ENCODE measurements at places on chromosomes 16 and 17.

- DNase-seq, result no peak
These were observed 22.7 kb upstream of the CYTH1 start for GRCh38 chr17:78804777-78805176.

- DNase-seq, result no peak
These were observed 64.1 kb upstream of the SREBF1 start for GRCh38 chr17:17900615-17901520.

- DNase-seq, result no peak
These were observed 100.8 kb upstream of the CORO6 start for GRCh38 chr17:29723278-29724047.

GRCh38 chr17:49223517-49224197, 6.9 kb downstream of the PHOSPHO1 start:
- DNase-seq, result peak; percentile 63

DNA sequence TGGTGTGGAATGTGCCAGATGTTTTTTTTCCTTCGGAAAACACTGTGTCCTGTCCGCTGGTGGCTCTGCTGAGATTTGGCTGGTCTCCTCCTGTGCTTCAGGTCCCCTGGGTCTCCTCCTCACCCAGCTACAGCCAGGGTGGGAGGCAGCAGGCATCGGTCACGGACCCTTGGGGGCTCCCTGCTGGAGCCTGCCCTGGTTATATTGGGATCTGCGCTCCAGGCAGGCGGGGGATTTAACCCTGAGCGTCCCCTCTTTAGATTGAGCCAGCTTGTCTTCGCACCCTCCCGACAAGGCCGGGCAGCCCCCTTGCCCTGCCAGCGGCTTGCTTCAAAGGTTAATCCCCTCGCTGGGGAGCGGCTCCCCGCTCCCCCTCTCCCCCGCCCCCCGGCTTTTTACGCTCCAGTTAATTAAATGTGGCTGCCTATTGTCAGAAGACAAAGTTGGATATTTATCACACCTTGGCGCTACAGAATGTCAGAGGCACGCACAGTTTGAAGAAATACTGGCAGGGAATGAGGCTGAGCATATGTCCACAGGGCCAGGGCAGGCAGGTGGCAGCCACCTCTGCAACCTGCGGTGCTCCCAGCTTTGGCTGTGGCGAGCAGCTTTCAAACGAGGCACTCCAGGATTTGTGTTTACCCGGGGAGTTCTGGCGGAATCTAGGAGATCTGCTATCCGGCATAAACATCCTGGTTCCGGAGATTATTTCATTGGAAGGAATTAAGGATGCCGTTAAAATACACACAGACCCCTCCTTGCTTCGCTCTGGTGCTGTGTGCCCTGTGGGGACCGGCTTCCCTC, 38.2 kb upstream of the GSE1 start:
- no peak for DNase-seq

Measured in activated T-cell treated with anti-CD3 and anti-CD28 coated beads for 4 hours (primary cell).